ENCODE measurements at places on chromosomes 5 and 9.

GRCh38 chr9:3385871-3386270 lies 139.9 kb downstream of the RFX3 start:
- no peak for DNase-seq

DNA sequence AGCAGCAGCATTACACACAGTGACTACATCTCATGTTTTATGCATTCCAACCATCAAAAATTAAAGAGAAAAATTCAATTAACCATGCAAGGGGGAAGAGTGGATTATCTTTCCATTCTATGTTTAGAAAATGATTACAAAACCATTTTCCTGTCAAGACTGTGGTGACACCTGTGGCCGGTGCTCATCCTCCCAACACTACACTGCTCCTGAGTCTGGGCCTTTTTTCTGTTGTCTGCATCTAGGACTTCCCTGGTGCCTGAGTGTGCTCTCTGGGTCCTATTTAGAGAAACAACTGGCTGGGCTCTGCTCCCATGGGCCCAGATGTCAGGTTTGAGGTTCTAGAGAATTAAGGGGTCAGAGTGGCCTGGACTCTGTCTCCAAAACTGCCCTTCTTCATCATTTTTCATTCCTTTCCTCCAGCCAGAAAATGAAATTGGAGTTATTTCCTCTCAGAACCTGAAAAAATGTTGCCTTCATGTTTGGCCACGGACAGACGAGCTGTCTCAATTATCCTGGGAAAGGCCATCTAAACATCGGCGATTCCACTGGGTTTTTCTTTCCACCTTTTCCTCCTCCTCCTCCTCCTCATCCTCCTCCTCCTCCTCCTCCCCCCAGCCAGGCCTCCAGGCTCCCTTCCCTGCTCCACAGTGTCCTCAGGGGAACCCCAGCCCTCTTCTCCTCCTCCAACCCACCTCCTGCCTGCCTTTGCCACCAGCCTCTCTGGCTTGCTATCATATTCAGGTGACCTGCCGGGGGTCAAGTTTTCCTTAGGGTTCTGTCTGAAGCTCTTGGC lies 11.4 kb upstream of the ARSI start:
- no peak for DNase-seq

DNA sequence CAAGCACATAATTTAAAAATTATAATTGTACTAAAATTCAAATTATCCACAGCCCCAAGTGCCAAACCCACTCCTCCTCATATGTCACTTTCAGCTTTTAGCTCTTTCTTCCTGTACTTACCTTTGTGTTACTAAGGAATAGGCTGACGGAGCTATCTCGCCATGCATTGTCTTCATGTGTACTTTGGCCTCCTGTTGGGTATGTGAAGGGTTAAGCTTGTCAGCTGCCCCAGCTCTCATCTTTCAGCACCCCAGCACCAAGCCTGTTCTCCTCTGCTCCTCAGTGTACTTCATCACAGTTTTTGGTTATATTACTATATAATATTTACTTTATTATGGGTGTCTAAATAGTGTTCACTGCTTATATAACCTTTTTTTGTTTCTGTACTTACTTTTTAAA lies 46.2 kb downstream of the OSTF1 start:
- no peak for DNase-seq

DNA sequence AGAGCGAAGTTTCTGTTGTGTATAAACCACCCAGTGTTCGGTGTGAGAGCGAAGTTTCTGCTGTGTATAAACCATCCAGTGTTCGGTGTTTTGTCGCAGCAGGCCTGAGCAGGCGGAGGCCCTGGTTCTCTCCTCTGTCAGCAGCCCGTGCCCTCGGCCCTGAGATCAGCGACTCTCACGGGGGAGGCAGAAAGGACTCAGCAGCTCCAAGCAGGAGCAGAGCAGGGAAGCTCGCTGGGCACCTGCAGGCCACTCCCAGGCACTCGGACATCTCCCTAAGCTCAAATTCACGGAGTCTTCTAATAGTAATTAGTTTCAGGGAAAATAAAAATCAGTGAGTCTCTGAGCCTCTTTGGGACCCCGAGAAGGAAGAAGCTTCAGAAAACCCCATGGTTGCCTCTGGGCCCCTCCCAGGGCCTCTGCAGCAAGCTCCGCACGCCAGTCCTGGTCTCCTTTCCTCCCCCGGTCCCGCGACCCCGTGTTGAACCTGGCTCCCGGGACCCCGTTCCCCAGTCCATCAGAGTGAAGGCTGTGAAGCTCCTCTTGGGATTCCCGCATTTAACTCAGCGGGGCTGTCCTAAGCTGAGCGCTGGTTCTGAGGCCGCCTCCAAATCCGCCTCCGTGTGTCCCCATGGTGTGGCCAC lies 81.9 kb upstream of the ADAMTS2 start:
- DNase-seq: no peak
